ENCODE measurements at places on chromosomes 3 and 15.

GRCh38 chr3:183038221-183038620 lies 57.9 kb upstream of the DCUN1D1 start:
- no peak for DNase-seq

GRCh38 chr15:80885016-80885579 lies 104.5 kb downstream of the MESD start:
- DNase-seq: no peak

DNA sequence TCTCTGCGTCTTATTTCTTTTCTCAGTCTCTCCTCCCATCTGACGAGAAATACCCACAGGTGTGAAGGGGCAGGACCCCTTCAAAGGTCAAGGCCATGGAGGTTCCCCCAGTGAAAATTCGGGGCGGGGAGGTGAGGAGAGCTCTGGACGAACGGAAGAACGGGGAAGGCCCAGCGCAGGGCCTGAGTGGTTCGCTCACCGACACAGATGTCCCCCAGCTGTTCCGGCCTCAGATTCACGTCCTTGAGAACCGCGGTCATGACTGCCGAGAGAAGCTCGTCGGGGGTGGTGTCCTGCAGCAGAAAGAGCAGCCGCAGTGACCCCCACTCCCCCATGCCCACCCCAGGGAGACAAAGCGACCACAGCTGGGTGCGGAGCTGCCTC lies 542 bp downstream of the ACAA1 start:
- DNase-seq: peak; percentile 12

GRCh38 chr3:195075941-195076875 lies 194.8 kb downstream of the XXYLT1 start:
- DNase-seq: no peak

- no peak for DNase-seq
These were observed 357.2 kb downstream of the GABRG3 start for GRCh38 chr15:27328186-27328585.

GRCh38 chr3:3848923-3849275 lies 49.7 kb downstream of the LRRN1 start:
- DNase-seq: no peak

GRCh38 chr15:66943456-66944095 lies 121.8 kb upstream of the SMAD3 start:
- no peak for DNase-seq

GRCh38 chr3:45958321-45958791 lies 15.1 kb downstream of the CXCR6 start:
- DNase-seq: peak; percentile 20

GRCh38 chr3:155106119-155106518 lies 26.0 kb downstream of the MME start:
- DNase-seq: no peak

- no peak for DNase-seq
These were observed 76.5 kb upstream of the ALDH1A3 start for GRCh38 chr15:100803171-100803440.

GRCh38 chr3:175075269-175075668 lies 216.1 kb downstream of the NAALADL2 start:
- no peak for DNase-seq
